ENCODE measurements at places on chromosomes 3 and 15.

- DNase-seq, result no peak
Observed at GRCh38 chr15:80581976-80582375, 113.1 kb upstream of the ABHD17C start.

- DNase-seq, result no peak
Observed at GRCh38 chr3:127206154-127206553, 13.2 kb downstream of the PRR23E start.

DNA sequence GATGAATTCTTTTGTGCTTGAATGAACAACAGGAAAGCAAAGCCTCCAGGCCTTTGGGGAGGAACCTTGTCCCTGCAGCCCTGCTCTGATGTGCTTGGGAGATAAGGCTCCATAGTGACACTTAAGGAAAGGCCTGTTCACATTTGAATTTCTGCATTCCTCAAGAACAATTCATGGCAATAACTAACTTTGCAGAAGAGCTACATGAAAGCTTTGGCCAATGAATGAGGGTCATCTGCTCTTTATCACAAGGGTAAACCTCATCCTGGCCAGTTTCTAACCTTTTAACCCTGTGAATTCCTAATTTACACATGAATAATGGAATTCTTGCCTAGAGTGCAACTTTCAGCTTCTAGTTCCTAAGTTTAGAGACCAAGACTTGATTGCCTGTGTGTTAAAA, 5.6 kb downstream of the PRTG start:
- DNase-seq, result no peak

- no peak for DNase-seq
Observed at GRCh38 chr3:123105201-123106189, 38.7 kb downstream of the PDIA5 start.

- no peak for DNase-seq
Observed at GRCh38 chr15:74374648-74375302, 7.3 kb upstream of the CYP11A1 start.

- peak; percentile 22 for DNase-seq
Observed at GRCh38 chr15:69531665-69532027, 79.0 kb downstream of the RPLP1 start.

DNA sequence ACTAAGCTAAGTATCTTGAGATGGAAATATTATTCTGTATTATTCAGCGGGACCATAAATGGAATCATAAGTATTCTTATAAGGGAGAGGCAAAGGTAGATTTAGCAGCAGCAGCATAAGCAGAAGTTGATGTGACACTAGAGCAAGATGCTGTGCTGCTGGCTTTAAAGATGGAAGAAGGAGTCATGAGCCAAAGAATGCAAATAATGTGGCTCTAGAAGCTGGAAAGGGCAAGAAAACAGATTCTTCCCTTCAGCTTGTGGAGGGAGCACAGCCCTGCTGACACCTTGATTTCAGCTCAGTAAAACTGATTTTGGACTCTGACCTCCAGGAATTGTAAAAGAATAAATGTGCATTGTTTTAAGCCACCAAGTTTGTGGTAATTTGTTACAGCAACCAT, 144.2 kb upstream of the ANKRD28 start:
- no peak for DNase-seq

GRCh38 chr3:194715022-194715800, 29.5 kb downstream of the FAM43A start:
- peak; percentile 22 for DNase-seq

DNA sequence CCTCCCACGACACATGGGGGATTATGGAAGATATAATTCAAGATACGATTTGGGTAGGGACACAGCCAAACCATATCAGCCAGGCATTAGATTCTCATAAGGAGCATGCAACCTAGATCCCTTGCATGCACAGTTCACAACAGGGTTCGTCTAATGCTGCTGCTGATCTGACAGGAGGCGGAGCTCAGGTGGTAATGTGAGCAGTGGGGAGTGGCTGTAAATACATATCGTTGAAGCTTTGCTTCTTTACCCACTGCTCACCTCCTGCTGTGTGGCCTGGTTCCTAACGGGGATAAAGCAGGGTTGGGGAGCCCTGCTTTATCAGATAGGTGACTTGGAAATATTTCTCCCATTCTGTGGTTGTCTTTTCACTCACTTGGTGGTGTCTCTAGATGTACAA, 14.8 kb downstream of the DOCK3 start:
- DNase-seq, result no peak

- no peak for DNase-seq
Observed at GRCh38 chr3:128619146-128619890, 31.3 kb downstream of the RPN1 start.

GRCh38 chr3:150985711-150986110, 13.2 kb upstream of the CLRN1 start:
- DNase-seq, result no peak

DNA sequence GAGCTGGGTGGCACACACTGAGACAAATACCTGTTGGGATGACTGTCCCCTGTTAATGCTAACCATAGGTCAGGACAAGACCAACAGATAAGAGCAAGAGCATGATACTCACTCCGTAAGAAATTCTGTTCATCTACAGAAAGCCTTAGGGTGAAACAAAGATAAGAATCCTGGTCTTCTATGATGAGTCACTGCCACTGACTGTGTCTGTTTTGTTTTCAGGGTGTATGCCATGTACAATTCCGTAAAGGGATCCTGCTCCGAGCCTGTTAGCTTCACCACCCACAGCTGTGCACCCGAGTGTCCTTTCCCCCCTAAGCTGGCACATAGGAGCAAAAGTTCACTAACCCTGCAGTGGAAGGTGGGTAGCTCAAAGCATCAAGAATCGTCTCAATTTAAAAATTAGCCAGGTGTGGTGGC, 141.1 kb downstream of the GHSR start:
- DNase-seq, result no peak

All from NCI-H526 (cell line).